ENCODE measurements at places on chromosomes 2 and 18.

- DNase-seq, result no peak
Measured at GRCh38 chr2:227623226-227623625, 5.9 kb downstream of the SCYGR4 start.

DNA sequence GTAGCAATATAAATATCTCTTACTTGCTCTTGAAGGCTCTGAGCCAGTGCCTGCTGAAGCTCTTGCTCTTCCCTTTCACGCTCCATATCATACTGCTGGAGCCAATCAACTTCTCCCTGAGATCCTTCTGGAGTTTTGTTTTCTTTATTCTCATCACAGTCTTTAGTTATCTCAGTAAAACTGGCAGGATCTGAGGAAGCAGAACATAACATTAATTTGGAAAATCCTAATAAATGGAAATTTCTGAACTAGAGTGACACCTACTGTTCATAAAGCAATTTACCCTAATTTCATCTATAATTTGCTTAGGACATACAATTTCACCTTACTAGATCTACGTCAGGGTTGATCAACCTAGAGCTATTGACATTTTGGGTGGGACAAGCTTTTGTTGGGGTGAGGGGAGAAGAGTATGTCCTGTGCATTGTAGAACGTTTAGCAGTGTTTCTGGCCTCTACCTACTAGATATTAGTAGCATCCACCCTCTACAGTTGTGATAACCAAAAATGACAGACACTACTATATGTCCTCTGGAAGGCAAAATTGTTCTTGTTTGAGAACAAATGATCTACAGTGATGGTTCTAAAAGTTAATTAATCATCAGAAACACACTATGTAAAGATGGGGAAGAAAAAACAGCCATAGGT, 47.2 kb downstream of the VIL1 start:
- DNase-seq, result no peak

DNA sequence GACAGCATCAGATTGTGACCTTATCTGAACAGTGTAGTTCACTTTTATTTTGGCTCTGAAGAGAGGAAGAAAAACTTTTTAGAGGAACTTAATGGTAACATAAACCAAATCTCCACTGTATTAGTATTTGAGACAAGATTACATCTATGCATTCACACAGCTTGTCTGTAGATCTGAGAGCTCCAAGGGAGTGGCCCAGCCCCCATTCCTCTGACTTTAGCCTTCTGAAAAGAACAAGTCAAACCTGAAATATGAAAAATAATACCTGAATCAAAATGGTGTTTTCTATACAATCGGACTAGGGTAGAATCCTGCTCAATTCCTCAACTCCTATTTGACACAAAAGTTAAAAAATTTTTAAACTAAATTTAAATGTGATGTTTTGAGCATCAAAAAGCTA, 23.1 kb downstream of the STARD7 start:
- no peak for DNase-seq

DNA sequence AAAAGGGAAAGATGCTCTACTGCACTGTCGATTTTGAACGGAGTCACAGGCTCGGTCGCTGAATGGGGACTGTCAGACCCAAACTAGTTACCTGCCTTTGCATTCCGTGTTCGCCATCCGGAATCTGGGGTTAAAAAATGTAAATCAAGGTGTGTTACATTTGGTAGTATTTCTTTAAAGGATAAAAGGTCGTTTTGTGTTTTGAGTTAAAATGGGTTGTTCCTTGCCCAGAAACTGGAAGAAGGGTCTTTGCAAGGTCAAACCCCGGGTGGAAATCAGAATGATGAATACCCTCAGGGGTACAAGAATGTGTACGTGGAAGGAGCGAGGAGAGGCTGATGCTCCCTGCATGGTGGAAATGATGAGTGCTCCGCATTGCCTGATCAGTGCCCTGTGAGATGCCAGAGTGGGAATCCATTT, 1.0 kb downstream of the VSNL1 start:
- no peak for DNase-seq

DNA sequence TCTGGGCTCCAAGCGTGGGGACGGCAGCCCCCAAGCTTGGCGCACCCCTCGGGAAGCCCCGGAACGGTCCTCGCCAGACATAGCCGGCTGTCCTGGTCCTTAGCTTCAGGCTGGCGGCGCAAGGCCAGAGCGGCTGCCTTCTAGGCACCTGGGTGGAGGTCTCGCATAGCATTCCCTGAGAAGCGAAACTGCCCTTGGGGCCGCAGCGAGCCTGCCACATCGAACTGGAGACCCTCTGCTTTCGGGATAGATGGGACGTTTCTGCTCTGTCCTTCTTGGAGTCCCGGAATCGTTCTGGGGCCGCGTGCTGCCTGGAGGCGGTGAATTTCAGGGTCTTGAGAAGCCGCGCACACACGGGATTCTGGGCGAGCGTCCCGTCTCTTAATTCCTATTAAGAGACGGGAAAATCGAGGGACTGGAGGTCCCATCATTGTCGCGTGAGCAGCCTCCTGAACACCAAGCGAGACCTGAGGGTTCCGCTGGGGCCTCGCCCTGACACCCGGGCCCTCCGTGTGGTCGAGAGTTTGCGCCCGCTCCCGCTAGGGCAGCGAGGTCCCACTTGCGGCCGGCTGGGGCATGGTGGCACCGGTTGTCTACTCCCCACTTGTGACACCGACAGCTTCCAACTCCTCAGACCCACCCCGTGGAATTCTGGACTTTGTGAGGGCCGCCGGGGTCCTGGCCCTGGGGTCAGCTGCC, 9.7 kb upstream of the EN1 start:
- no peak for DNase-seq

GRCh38 chr2:222043897-222044296, 254.9 kb downstream of the PAX3 start:
- no peak for DNase-seq

- no peak for DNase-seq
Measured at GRCh38 chr2:17160594-17160993, 357.6 kb downstream of the RAD51AP2 start.

GRCh38 chr2:202317080-202317857, 51.7 kb downstream of the NOP58 start:
- peak; percentile 68 for DNase-seq

GRCh38 chr2:156455361-156455975, 19.3 kb downstream of the GPD2 start:
- DNase-seq, result no peak

DNA sequence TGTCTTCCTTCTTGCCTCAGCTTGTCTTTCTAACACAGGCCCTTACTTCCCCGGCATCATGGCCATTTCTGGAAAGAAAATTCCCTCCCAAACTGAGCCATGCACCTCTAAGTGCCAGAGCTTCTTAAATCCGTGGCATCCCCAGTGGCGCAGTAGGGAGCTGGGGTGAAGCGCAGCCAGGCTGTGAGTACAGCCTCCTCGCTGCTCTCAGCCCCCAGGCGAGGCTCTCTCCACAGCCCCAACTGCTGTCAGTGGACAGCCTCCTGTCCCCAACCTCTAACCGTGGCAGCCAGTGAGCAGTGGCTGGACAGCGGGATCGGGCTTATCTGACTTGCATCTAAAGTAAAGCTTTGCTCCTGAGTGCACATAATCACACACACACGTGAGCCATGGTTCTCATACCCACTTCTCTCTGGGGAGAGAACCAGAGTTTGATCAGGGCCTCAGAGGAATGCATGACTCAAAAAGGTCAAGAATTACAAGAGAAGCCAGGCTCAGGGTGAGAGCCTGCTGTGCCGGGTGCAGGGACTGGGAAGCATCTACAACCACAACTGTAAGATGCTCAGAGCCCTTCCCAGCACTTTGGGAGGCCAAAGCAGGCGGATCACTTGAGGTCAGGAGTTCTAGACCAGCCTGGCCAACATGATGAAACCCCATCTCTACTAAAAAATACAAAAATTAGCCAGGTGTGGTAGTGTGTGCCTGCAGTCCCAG, 50.7 kb downstream of the SFXN5 start:
- DNase-seq, result no peak

DNA sequence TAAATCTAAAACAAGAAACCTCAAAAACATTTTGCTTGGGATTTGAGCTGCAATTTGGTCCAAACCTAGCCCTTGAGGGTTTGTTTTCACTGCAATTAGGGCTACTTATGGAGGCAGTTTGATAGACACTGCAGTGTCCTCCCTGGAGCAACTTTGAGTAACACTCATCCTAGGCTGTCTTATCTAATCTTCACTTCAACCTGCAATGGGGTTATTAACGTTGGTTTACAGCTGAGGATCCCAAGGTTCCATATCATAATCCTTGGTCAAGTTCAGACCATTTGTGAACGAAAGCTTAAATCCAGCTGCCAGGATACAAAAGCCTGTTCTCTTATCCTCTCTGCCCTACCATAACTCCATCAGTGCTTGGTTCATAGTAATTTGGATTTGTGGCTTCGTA, 2.5 kb downstream of the ANXA4 start:
- DNase-seq, result no peak

DNA sequence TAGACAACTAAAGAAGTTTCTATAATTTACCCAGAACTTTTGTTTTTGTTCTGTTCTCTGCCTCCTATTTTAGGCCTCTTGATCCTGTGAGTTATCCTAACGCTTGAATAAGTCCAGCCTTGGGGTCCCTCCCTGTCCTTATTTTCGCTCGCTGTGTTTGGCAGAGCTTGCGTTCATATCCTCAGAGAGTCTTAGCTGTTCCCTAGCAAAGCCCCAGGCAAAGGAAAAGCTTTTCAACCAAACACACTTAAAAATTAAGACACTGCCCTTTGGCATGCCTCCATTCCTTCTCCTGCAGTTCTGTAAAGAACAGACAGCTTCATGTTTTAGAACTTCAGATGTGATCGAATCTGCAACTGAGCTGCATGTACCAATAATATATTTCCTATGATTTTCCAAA, 517.2 kb downstream of the SUCLG1 start:
- no peak for DNase-seq

DNA sequence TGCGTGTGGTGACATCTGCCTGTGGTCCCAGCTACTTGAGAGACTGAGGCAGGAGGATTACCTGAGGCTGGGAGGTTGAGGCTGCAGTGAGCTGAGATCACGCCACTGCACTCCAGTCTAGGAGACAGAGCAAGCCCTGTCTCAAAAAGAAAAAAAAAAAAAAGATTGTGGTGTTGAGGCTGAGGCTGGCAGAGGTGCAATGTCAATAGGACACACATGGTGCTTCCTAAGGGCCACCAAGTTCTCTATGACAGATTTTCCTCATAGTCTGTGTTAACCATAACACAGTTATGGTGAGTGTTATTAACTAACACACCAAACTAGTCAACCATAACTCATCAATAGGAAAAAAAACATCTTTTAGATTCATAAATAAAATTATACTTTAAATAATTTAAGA, 494.4 kb downstream of the TMX3 start:
- DNase-seq, result no peak

DNA sequence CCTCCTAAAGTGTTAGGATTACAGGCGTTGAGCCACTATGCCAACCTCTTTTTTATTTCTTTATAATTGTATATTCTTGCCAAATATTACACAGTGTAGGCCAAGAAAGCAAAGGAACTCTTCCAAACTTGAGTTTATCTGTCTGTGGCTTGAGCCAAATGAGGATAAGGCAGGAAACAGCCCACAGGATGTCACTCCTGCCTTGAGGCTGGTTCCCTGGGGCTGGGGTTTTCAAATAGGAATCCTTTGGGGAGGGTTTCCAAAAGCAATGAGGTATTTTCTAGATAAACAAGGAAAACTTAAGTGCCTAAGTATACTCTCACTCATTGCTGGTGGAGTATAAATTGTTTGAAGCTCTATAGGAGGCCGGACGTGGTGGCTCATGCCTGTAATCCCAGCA, 56.4 kb downstream of the ADCY3 start:
- no peak for DNase-seq

DNA sequence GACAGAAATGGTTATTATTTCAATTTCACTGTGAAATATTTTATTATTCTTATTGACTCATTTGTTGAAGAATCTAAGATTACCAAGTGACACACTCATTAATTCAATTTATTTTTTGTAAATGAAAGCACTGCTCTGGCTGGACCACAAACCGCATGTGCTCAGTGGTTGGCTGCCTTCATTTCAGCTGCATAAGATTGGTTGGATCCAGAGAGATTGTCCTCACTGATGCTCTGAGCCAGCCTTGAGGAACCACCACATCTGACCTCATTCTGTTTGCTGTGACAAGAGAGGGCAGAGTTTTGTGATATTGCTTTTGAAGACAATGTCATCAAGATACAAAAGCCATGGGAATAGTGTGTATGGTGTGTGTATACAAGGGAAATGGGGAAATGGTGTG, 192.1 kb downstream of the CYRIA start:
- DNase-seq, result no peak

DNA sequence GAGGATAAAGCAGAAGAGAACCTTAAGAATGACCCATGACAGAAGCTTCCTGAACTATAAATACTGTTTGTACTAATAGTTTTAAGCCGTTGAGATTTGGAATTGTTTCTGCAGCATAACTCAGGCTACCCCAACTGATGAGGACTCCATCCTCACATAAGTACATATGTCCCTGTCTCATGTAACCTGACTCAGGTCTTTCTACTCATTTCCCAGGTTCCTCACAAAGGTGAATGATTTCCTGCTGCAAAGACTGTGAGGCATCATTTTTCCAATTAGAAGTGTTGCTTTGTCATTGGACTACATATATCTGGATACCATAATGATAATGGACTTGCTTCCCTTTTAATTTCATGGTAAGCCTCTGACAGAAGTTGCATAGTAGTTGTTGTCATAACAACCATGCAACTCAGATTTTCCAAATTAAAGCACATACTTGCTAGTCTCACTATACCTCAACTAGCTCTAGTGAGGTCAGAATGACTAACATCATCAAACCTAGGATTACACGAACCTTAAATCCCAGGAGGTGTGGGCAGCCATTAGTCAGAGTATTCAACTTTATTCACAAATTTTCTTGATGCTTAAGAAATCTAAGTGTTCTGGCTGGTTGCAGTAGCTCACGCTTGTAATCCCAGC, 38.0 kb upstream of the NEDD4L start:
- DNase-seq, result no peak

Data from tibial artery (tissue), 4 donors.